Mesenchymal stem cell (in vitro differentiated cells and primary cell): ENCODE measurements at places on chromosomes 7 and 10.

- no peaks in the 10 kb centered on the region for H3K27me3 ChIP-seq
- H3K27ac ChIP-seq, result no peak overlapping the region
- H3K4me3 ChIP-seq, result no peak overlapping the region
- DNase-seq, result no peak
Observed at GRCh38 chr7:14579971-14580370, 322.6 kb downstream of the DGKB start.

GRCh38 chr7:18547509-18548187 is 52.1 kb downstream of the HDAC9 start:
- no peak overlapping the region for H3K4me3 ChIP-seq
- H3K36me3 ChIP-seq, result no peaks in the 10 kb centered on the region
- H3K27me3 ChIP-seq, result no peaks in the 10 kb centered on the region
- no peak for DNase-seq
- no peaks in the 10 kb centered on the region for H3K4me1 ChIP-seq

DNA sequence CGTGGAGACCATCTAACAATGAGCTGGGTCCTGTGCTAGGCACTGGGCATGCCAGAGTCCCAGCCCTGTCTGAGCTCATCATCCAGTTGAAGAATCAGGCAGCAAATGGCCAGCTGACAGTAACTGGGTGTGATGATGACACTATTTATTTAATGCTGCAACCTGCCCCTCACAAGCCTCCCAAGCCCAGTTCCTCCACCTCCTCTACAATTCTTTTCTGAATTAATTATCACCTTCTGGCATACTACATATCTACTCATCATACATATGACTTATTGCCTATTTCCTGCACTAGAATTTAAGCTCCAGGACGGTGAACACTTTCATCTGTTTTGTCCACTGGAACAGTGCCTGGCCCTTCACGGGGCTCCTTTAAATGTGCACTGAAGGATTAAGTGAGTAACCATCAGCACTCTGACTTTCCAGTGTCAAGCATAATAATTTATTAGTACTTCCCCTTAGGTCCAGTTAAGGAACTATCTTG is 96.7 kb upstream of the LAMB4 start:
- no peaks in the 10 kb centered on the region for H3K36me3 ChIP-seq
- H3K27me3 ChIP-seq, result no peaks in the 10 kb centered on the region
- DNase-seq, result no peak
- H3K4me3 ChIP-seq, result no peak overlapping the region
- peaks cover 2% of the 10 kb centered on the region for H3K4me1 ChIP-seq

GRCh38 chr10:74585231-74586087 is 240.9 kb upstream of the KAT6B start:
- peak overlapping the region; percentile 35 for H3K27ac ChIP-seq
- DNase-seq, result peak; percentile 44
- no peaks in the 10 kb centered on the region for H3K36me3 ChIP-seq
- no peak overlapping the region for H3K4me3 ChIP-seq
- H3K4me1 ChIP-seq, result peaks cover 2% of the 10 kb centered on the region
- no peaks in the 10 kb centered on the region for H3K27me3 ChIP-seq

DNA sequence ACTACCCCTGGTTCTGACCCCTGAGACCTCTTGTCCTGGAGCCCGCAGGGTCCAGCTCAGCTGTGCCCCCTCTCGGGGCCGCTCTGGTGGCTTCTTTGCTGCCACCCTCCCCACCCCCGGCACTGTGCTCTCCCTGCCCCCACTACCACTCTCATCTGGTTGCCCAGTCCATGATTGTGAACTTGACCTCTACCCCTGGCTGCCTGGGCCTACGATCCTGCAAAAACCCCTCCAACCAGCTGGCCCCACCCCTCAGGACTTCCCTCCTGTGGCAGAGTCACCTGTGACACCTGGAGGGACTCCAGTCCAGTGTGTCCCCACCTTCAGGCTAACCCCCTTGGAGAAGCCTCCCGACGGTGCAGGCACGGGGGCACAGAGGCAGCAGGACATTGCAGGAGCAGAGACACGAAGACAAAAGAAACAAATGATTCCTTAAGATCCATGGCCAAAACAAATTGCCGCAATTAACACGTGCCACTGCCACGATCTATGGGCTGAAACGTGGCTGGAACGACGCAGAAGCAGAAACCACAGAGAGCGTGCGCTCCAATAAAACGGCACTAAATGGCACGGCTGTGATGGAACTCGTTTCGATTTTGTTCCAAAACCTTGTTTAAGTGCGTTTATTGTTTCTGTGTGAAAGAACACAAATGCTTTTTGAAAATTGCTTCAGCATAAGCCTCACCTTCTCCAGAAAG is 72.0 kb downstream of the PARP12 start:
- no peak for DNase-seq
- H3K36me3 ChIP-seq, result peaks cover 2% of the 10 kb centered on the region
- H3K27ac ChIP-seq, result no peak overlapping the region
- peaks cover 13% of the 10 kb centered on the region for H3K4me1 ChIP-seq
